Hematopoietic multipotent progenitor cell (in vitro differentiated cells): ENCODE measurements at places on chromosomes 6 and 20. TPM values are rescaled to one million over a fixed set of nuclear protein-coding genes. Genes with fewer than 3 reads are reported as not detected.

DNA sequence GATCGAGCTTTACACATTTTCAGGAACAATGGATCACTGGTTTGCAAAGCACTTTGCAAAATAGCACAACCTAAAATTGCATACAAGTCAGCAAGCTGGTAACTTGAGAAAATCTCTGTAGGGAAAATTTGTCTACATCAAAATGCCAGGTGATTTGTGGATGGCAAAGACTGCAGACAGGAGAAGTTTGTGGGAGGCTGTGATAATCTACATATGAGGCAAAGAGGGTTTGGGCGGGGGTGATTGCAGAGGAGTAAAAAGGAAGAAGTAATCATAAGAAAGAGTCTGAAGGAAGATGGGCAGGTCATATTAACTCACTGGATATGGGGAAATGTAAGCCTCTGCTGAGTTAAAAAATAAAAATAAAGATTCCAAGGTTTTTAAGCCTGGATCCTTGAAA is 166.3 kb upstream of the STXBP5 start:
- no peak for DNase-seq

DNA sequence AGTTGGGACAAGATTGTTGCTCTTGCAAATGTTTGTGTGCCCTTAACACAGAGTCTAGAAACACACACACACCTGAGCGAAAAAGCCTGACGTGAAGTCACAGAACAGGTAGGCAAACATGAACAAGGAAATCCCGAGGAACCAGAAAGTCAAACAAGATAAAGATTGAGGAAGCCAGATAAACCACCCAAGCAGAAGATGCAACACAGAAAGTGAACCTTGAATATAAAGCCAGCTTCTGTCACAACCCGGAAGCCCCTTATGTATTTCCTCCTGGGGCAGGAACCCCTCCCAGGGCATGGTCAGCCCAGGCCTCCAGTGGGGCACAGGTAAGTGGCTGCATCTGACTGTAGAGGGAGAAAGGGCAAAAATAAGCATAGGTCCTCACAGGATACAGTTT is 158.2 kb upstream of the SUPT3H start:
- no peak for DNase-seq

DNA sequence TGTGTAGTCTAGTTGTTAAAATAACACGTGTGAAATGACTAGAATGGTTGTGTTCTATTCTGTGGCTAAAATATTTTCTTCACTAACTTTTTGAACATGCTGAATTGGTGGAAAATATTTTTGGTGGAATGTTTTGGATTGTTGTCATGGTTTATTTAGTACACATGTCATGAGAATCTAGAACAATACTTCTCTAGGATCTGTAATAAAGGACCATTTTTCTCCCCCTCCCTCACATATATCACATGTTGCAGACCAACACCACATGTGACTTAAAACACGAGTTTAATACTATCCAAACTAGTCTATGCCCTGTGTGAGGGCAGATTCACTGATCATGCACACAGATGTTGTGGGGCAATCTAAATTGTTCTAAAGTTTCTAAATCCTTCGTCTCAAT is 29.2 kb downstream of the FIG4 start:
- DNase-seq = no peak

GRCh38 chr6:157831018-157831369 is 7.9 kb downstream of the SNX9 start:
- DNase-seq = no peak

GRCh38 chr6:123859291-123859690 is 55.6 kb downstream of the NKAIN2 start:
- no peak for DNase-seq

GRCh38 chr6:27825025-27825793 is 87.0 kb downstream of the OR2B2 start:
- no peak for DNase-seq

CCND3 gene
- total RNA-seq = 141 TPM

- no peak for DNase-seq
Observed at GRCh38 chr6:13119549-13119948, 208.8 kb downstream of the TBC1D7 start.

DNA sequence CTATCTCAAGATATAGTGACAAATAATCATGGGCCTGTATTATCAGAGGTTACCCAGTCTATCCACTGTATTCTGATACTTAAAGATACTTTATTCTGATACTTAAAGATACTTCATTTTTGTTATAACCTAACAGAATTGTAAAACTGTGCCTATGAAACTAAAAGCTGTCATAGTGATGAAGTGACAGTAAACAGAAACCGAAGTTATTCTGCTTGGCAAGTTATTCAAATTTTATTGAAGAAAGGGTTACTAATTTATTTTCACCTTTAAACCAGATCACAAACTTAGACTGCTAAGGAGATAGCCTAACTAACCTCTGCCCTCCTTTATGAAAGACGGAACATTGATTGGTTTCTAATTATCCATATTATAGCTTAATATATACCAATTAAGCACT is 604.6 kb upstream of the IMPG1 start:
- DNase-seq = no peak
